Adipocyte (in vitro differentiated cells): ENCODE measurements at places on chromosomes 1 and 21.

GRCh38 chr1:173117108-173117633 is 66.4 kb upstream of the TNFSF18 start:
- DNase-seq, result no peak

- no peak for DNase-seq
Measured at GRCh38 chr1:88021529-88021928, 662.5 kb upstream of the PKN2 start.

DNA sequence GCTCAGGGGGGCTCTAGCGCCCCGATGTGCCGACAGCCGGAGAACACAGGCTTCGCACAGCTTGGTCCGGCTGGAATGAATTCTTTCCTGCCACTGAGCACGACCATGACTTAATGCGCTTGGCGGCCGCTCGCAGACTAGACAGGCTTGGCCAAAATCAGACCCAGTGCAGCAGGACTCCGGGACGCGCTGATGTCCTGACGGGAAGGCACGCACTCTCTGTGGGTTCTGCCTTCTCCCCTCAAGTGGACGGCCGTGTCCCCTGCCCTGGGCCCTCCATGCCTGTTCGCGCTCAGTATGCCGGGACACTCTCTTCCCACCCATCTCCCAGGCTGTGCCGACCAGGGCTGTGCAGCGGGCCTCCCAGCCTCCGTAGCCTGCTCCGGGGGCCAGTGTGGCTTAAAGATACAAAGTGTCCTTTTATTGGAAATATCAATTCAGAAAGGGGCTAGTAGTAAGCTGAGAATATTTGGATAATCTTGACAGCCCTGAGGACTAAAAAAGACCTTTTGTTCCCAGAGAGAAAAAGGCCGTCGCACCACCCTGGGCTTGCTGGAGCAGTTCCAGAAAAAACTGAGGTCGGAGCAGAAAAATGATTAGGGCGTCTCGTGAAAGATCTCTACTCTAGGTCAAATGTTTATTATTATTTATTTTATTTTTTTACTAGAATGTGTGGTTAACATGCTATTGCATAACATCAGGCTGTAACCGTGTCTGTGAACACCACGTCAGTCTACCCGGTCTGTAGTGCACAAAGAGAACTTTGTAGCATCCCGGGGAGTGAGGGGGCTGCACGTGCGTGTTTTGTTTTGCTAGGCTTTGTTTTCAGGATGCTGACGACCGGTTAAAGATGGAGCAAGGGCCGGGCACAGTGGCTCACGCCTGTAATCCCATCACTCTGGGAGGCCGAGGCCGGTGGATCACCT is 88.1 kb upstream of the ARHGEF16 start:
- DNase-seq, result no peak

GRCh38 chr1:226635456-226635941 is 86.9 kb downstream of the STUM start:
- DNase-seq, result no peak

GRCh38 chr1:108059945-108060344 is 95.0 kb upstream of the VAV3 start:
- no peak for DNase-seq

DNA sequence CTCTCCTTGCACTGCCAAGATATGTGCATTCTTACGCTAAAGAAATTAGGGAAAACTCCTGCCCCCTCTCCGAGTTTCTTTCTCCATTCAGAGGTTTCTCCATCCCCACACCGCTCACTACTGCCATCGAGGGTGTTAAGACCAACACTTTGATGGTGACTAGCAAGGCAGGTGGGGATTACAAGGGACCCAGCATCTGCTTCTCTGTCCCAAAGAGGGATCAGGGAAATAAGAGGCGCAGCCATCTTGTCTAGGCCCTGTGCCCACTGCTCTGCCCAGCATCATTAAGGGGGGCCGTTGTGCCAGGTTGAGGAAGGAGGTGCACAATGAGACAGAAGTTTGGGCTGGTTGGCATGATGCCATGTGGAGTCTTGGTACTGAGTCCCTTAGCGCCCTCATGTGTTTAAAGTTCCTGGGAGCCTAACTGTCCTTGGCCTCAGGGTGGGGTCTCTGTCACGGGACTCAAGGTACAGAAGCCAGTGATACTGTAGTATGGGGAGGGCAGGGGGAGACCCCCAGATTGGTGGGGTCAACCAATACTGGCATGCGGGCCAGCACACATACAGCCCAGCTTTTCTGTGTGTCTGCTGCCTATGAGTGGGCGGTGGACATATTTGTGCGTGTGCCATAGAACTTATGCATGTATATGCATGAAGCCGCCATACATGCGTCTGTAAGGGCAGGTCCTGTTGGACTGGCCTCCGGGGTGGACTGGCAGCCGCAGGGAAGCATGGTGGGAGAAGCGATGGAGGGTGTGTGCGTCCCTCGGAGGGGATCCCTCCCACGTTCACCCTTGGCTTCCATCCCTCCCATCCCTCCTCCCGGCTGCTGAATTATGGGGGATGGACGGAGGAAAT is 5.5 kb downstream of the EFNA3 start:
- peak; percentile 48 for DNase-seq

- no peak for DNase-seq
Measured at GRCh38 chr1:65388908-65389695, 31.4 kb upstream of the LEPR start.

DNA sequence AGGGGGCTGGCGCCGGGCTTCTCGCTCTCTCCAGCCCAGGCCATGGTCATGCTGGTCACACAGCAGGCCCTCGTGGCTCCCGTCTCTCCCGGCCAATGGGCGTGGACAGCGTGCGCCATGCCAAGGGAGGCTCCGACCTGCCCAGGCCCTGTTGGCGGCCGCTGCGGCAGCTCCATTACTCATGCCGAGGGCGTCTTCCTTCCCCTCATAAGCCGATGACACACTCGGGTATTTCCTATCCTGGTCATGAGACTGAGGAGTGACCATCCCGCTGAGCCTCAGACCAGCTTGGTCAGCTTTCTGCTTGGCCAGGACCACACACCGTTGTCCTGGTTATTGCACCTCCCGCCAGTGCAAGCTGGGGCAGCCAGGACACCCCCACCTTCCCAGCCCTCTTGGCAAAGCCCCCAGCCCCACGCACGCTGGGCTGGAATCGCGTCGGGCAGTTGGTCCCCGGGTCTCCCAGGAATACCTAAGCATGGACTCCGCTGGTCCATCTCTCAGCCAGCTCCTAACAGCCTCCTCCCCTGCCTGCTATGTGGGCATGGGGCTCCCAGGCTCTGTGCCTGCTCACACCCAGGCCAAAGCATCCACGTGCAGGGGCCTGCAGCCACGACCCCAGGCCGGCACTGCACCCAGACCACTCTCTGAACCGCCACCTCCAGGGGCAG is 49.8 kb downstream of the ARHGEF16 start:
- peak; percentile 82 for DNase-seq

GRCh38 chr1:109890115-109890953 is 20.3 kb upstream of the CSF1 start:
- DNase-seq, result no peak

DNA sequence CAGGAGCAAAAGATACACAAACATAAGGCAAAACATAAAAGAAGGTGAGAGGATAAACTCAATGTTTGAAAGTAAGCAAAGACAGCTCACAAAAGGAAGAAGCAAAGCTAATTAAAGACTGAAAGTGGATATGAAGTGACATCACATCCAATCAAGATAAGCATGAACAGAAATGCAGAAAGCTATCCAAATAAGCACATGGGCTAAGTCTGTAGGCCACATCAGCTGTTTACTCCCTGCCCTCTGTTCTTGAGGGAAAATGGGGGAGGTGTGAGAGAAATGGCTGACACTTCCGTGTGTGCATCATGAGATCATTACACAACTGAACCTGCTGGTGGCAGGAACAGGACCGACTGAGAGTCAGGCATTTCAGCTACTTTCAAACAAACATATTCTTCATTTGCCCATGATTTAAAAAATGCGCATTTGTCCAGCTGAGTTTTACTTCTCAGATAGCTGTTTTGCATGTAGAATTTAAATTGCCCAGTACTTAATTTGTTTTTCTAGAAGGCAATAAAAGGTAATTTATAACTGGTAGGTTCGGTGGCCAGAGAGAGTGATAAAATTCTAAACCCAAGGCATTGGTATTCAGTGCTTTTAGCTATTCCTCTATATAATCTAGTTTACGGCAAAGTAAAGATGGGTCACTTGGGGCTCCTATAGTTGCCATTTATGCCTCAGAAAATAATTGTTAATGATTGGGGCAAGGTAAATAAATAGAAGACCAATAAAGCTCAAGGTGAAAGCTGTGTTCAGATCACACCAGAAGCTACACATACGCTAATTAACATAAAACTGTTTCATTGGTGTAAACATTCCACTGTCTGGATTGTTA is 27.2 kb upstream of the MAN1A2 start:
- peak; percentile 36 for DNase-seq

- DNase-seq, result no peak
Measured at GRCh38 chr1:25460020-25460419, 29.3 kb downstream of the MACO1 start.

- DNase-seq, result no peak
Measured at GRCh38 chr1:159561497-159561896, 25.7 kb upstream of the OR10J5 start.

DNA sequence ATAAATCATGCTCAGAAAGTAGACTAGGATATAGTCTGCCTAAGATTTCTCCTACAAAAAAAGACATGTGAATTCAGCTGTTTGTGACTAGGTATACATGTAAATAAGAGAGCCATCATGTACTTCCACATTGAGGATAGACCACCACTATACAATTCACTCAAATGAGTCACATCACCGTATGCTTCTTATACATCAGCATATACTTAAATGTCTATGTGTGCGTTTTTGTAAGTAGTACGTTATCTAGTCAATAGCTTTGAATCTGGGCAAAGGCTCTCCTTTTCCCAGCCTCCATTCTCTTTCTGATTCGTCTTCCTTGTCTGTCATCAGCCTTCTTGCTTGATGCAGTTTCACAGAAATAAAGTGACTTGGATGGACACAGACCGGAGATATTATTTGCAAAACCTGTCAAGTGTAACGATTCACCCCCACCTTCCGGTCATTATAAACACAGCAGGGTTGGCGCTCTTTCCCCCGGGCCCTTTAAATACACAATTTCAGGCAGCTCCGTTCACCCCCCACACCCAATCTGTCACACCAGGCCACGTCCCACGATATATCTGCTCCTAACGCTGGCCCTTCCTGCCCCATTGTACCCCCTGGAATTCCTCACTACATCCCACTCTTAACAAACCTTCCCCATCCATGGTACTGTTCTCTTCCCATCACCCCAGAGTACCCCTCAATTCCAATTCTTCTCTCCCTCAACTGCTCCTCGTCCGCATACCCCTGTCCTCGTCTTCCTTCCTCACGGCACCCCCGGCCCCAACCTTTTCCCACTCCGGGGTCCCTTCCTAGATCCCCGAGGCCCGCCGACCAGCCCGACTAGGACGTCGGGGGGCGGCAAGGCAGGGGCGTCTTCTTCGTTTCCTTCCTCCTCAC is 636 bp downstream of the VAMP4 start:
- peak; percentile 74 for DNase-seq

DNA sequence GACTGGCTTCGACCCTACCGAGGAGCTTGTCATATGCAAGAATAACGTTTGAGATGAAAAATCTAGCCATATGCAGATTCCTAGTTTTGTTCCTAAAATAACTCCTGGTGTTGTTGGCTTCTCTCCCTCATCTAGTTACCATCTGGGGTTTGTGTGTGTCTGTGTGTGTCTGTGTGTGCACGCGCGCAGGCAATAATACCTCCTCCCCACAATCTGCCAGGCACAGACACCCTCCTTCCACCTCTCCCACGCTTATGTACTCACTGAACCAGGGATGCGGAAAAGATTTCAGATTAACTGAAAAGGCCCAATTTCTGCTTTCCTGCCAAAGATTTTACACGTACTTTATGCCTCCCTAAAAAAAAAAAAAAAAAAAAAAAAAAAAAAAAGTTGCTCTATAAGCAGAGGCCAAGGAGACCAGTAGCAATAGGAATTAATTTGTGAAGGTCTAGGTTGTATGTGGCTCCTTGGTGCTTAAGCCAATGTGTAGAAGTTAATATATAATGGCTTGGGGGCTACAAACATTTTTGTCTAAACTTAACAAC is 452.7 kb downstream of the NUF2 start:
- no peak for DNase-seq

- DNase-seq, result peak; percentile 37
Measured at GRCh38 chr1:150609732-150610131, 19.7 kb downstream of the ENSA start.

GRCh38 chr1:77994117-77994705 is 10.5 kb upstream of the DNAJB4 start:
- DNase-seq, result no peak

- peak; percentile 60 for DNase-seq
Measured at GRCh38 chr21:32826329-32827167, 55.0 kb upstream of the PAXBP1 start.

GRCh38 chr21:45291613-45292398 is 4.1 kb upstream of the POFUT2 start:
- no peak for DNase-seq
